ENCODE measurements at places on chromosomes 11 and 22. TPM values are rescaled to one million over a fixed set of nuclear protein-coding genes. Genes with fewer than 3 reads are reported as not detected.

TBC1D22A gene
- 10.6 TPM for polyA plus RNA-seq

SLC22A6 gene
- 0.07 TPM for polyA plus RNA-seq

PGA5 gene
- polyA plus RNA-seq = 2.0 TPM

HIPK3 gene
- polyA plus RNA-seq = 96.2 TPM

CCDC157 gene
- polyA plus RNA-seq = 1.2 TPM

SSH3 gene
- polyA plus RNA-seq = 14.6 TPM

SLC36A4 gene
- polyA plus RNA-seq = 7.7 TPM

SHANK2 gene
- polyA plus RNA-seq = 1.6 TPM

SYTL2 gene
- 82.0 TPM for polyA plus RNA-seq

LDHAL6A gene
- 0.40 TPM for polyA plus RNA-seq

SCGB1A1 gene
- polyA plus RNA-seq = not detected

SMIM35 gene
- polyA plus RNA-seq = not detected

BAIAP2L2 gene
- polyA plus RNA-seq = 0.34 TPM

A4GALT gene
- 13.5 TPM for polyA plus RNA-seq

FAM227A gene
- 1.4 TPM for polyA plus RNA-seq

Measured in muscle of back (tissue), 13 donors.